A673 (cell line): ENCODE measurements at places on chromosomes 4 and X.

- DNase-seq = no peak
Measured at GRCh38 chr4:15901007-15901406, 37.5 kb downstream of the FGFBP1 start.

GRCh38 chr4:140331245-140331644, 42.2 kb upstream of the SCOC start:
- no peak for DNase-seq

GRCh38 chr4:23890369-23891063, 669 bp upstream of the PPARGC1A start:
- DNase-seq = no peak

DNA sequence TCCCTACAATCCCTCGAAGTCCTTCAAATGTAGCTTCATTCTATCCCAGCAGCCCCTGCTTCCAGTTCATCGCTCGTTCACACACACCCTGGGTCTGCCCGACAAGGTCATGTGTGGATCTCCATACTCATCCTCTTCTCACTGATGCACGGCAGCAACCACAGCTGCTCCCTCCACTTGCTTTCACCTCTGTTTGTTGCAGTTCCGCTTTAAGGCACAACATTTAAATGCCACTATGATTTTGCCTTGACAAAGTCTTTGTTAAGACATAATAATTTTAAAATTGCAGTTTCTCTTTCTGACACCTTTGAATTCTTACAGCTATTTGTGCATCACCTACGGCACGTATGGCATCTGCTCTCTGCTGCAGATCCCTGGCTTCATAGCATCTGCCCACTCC, 1.8 kb downstream of the ODAPH start:
- DNase-seq = no peak

DNA sequence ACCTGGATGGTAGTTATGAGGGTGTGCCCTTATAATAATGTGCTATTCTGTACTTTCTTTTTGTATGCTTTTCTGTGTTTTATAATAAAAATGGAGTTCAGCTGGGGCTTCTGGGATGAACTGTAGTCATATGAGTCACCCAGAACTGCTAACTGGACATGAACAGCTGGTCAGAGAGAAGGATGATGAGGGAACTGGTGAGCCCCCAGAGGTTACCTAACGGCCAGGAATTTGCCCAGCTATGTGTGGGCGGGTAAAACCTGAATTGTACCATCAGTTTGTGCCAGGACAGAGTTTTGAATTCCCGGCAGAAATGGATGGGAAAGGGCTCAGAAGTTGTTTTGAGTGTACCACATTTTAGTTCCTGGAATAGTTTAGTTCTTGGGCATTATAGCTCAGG, 138.0 kb upstream of the USP9X start:
- DNase-seq = no peak

GRCh38 chr4:113007151-113007550, 42.3 kb upstream of the ANK2 start:
- no peak for DNase-seq
